Activated CD4-positive, alpha-beta T cell treated with anti-CD3 and anti-CD28 coated beads, Interleukin-2, amount 10 ng/mL, durations not matched to agents 7 days and 5 days (primary cell): ENCODE measurements at places on chromosomes 3 and 15. TPM values are rescaled to one million over a fixed set of nuclear protein-coding genes. Genes with fewer than 3 reads are reported as not detected.

DNA sequence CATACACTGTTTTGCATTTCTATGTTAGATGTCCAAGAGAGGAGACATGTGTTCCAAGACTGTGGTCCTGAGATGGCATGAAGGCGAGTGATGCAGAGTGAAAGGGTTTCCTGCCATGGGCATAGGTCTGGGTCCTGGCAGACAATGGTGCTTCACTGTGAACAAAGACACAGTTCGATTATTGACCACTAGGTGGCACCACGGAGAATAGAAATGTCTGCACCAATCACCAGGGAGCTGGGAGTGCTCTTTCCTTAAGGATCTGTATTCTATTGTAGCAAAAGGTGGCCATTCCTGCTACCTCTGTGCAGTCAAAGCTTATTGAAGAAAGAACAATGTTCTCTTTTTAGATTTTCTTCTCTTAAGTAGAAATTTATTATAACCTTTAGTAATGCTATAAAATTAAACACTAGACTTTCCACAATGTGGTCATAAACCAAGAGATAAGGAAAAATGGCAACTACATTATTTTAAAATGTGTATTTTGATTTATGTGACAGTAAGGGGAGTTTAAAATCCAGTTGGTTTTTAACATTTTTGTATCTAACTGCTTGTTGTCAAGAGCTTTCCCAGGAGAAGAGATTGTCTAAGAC is 88.7 kb downstream of the GABRG3 start:
- DNase-seq, result peak; percentile 28

DNA sequence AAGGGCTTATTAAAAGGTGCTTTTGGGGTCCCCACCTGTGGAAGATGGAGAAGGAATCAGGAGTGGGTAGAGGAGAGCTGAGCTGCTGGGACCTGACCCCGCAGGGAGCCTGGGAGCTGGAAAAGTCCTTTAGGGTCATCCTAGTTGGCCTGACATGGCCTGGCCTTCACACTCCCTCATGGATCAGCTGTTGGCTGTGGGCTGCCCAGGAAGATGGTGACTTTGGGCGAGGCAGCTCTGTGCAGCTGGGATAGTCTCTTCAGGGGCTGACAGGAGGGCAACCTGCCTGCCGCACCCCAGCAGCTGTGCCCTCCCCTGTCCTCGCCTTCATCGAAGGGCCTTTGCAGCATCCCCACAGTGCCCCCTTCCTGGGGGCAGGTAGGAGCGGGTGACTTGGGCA is 6.6 kb downstream of the LIMD1 start:
- DNase-seq, result no peak

The UPK1B gene
- not detected for total RNA-seq

The FBXL22 gene
- 0.79 TPM for total RNA-seq

GRCh38 chr3:154188846-154189245 is 67.7 kb downstream of the ARHGEF26 start:
- no peak for DNase-seq

- DNase-seq, result no peak
These were observed 142.0 kb upstream of the TOPAZ1 start for GRCh38 chr3:44099566-44100297.

The CCDC13 gene
- 0.60 TPM for total RNA-seq

GRCh38 chr15:57647071-57647790 is 55.5 kb downstream of the MYZAP start:
- no peak for DNase-seq

The ROPN1 gene
- not detected for total RNA-seq

DNA sequence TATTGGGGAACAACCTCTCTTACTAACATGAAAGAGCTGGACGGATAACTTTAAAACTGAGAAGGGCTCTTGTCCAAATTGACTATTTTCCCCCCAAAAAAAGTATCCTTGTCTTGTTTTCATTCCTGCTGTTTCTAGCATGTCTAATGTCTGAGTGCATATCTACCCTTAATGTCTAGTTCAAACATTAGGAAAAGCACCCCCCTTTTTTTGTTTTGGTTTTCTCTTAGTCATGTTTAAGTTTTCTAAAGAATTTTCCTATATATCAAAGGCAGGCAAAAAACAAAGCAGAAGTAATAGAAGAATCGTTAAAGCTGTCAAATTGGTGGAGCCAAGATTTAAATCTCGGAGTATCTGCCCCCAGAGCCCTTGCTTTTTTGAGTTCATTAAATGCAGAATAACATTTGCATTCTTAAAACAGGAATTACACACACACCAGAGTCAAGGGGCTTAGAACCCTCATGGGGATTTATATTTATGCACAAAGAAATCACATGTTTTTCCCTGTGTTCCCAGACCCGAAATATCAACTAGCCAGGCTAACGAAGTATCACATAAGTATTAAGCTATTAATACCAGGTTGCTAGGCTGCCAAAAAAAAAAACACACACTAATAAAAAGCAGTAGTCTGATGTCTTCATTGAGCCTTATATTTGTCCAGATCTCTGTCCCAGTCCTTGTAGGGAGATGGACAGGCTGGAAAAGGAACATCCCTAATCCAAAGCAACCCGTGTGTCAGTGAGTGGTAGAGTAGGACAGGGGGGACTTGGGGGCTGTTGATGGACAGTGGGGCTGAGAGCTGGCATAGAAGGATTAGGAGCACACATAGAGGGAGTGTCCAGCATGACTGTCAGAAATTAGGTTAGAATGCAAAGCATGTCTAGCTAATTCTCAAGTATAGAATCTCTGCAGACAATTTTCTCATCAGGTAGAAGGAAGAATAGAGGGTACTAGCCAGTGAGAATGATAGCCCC is 103.6 kb upstream of the BFSP2 start:
- DNase-seq, result no peak

GRCh38 chr3:53219895-53220483 is 35.8 kb downstream of the TKT start:
- DNase-seq, result peak; percentile 88

GRCh38 chr3:57746156-57747010 is 9.7 kb upstream of the SLMAP start:
- no peak for DNase-seq

GRCh38 chr15:80436511-80437307 is 32.5 kb downstream of the ARNT2 start:
- no peak for DNase-seq

GRCh38 chr3:23738944-23739343 is 66.8 kb upstream of the UBE2E1 start:
- DNase-seq, result no peak

The CPEB1 gene
- total RNA-seq, result not detected

- DNase-seq, result no peak
These were observed 70.5 kb downstream of the CHSY1 start for GRCh38 chr15:101181349-101181748.

The CYP8B1 gene
- total RNA-seq, result not detected

- DNase-seq, result no peak
These were observed 45.6 kb downstream of the DMXL2 start for GRCh38 chr15:51576911-51577500.

GRCh38 chr3:14440531-14441239 is 38.3 kb downstream of the SLC6A6 start:
- no peak for DNase-seq

DNA sequence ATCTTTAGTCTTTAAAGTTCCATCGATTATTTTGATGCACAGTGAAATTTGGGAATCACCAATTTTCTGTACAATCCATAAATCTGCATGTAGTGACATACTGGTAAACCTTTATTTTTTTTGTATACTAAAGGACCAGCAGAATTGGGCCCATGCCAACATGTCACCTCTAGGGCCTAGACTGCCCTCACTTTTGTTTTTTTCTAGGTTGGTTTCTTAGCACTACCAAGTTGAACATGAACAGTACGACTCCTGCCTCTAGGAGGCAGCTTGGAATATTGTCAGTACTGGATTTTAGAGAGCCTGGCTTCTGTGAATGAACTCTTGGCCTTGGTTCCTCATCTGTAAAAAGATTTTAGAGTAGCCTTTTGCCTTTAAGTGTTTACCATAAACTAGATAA is 32.3 kb downstream of the NKIRAS1 start:
- DNase-seq, result no peak

DNA sequence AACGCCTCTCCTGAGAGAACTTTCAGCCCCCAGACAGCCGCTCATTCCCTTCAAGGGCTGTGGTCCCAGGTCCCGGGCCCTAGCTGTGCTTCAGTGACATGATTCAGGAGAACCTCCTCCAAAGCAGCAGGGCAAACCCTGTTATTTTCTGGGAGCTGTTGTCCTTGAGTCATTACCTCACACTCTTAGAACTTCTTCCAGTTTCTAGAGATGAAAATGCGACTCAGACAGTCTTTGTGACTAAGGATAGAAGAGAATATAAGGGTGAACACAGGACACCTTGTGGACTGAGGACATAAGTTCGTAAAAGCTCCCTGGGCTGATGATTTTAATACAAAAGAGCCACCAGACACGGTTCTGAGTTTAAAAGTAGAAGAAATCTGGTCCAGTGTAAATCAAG is 203.8 kb downstream of the RORA start:
- DNase-seq, result no peak

DNA sequence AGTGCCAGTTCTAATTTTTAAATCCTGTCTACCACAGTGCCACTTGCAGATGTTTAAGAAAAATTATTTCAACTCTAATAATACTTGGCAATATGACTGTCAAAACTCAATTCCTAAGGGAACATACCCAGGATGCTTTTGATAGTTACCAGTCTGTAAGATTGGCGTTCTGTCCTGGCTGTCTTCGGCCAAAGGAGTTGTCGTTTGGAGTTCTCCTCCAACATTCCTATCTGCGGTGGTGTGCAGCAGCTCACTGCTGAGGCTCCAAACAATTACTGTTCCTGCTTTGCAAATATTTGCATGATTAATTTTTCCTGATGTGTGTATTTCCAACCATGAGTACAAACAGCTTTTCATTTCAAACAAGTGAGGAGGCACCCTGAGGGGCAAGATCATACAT is 330.8 kb upstream of the DPH6 start:
- DNase-seq, result no peak

- DNase-seq, result no peak
These were observed 42.0 kb downstream of the SCAPER start for GRCh38 chr15:76863123-76863522.

DNA sequence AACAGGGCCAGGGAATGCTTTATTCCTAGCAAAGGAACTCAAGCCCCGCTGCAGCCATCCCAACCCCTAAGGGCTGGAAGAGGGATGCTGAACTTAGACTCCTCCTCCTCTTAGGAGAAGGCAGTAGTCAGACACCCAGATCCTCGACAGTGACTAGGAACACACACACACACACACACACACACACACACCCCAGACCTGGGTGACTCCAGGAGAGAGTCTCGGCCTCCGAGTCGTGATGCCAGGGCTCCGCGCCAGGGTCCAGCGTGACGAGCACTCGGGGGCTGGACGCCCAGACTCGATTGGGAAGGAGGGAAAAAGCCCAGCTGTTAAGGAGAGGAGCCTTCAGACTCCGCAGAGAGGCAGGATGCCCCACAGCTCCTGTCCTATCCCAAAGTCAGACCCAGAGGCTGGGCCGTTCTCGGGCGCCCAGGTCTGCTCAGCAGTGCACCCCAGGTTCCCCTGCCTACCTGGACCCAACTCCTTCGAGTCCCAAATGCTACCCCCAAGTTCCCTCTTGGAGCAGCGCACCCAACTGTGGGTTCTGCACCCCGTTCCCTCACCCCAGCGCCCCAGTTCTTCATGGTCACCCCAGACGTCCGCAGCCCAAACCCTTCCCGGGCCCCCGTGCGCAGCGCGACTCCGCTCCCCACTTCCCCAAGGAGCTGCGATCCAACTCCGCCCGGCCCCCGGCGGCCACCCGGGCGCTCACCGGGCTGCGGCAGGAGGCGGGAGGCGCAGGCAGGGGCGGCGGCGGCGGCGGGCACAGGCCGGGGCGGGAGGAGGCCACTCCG is 421 bp downstream of the BMF start:
- no peak for DNase-seq

The IL12A gene
- not detected for total RNA-seq

DNA sequence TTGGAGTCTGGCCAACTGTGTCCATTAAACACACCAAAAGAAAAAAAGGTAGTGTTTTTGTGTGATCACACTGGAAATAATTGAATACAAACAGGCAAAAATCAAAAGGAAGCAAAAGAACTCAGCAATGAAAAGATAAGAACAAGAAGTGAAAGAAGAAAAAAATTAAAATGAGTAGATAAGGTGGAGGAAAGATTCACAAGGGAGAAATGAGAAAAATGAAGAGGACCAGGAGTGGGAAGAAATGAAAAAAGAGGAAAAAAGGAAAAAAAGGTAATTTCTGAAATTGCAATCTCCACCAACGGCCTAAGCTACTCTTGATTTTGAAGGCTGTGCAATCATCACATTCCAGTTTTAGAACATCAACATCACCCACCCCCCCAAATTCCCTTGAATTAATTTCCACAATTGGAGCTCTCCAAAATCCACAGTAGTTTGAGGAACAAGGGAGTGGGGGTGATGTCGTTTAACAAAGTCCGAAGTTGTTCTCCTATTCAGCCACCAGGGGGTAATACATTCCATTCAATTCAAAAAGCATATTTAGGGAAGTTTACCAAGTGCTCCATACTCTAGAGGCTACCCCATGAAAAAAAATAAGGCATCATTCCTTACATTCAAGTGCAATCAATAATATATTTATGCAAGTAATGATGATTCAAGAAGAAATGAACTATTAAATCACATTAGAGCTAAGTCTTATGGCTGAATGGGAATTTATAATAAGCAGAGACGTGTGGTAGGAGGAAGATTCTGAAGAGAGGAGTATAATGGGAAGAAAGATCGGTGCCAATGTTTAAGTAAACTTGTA is 37.4 kb downstream of the ZNF860 start:
- no peak for DNase-seq

The CAMKV gene
- not detected for total RNA-seq

DNA sequence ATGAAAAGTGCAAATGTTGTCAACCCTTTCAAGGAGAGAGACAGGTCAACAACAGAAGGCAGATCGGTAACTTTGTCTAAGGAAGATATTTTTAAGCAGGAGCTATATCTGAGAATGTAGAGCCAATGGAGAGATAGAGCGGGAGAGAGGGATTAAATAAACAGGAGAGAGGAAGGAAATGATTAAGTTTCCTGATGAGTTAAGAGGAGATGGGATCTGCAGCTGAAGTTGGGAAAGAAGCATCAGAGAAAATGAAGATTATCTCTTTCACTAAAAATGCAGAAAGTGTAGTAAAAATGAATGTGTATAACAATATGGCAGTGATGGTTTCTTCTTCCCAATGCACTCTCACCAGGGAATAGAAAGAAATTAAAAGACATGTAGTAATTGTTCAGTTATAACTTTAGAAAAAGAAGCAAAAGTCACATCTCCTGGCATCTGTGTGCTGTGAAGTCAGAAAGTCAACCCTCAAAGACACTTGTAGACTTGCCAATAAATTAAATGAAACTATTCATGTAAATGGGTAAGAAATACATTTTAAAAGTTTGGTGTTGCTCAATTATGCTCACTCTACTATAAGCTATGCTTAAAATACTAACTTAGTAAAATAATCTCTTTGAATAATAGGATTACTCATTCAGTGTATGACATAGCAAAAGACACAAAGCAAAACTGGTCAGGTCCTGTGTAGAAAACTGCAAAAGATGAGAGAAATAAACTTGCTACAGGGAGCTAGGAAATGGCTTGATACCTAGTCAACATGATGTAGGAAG is 264.6 kb downstream of the ZIC4 start:
- no peak for DNase-seq

The HLTF gene
- total RNA-seq, result 18.7 TPM

DNA sequence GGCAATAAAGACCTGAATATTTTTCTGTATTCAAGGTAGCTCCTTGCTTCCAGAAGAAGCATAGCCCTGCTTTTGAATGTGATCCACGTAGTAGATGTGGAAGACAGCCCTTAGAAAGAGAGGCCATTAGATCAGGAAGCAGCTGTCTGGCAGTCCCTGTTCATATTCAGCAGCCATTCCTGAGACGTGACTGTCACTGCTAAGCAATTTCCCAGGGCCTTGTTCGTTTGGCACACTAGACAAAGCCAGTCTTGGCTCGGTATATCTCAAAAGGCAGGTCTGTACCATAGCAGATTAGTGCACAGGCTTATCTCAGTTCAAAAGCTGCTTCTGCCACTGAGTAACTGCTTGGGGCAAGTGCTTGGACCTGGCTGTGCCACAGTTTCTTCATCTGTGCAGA is 287.8 kb upstream of the MCTP2 start:
- DNase-seq, result no peak

The KNG1 gene
- not detected for total RNA-seq
